ENCODE measurements at places on chromosomes 2 and 18. TPM values are rescaled to one million over a fixed set of nuclear protein-coding genes. Genes with fewer than 3 reads are reported as not detected.

The C2orf80 gene
- total RNA-seq, result not detected

The ZNF385B gene
- total RNA-seq, result not detected

The IKZF2 gene
- total RNA-seq, result 13.0 TPM

GRCh38 chr2:13682540-13683272, 949.8 kb upstream of the LRATD1 start:
- DNase-seq, result no peak

- no peak for DNase-seq
Observed at GRCh38 chr2:216343221-216343980, 28.9 kb downstream of the MARCHF4 start.

DNA sequence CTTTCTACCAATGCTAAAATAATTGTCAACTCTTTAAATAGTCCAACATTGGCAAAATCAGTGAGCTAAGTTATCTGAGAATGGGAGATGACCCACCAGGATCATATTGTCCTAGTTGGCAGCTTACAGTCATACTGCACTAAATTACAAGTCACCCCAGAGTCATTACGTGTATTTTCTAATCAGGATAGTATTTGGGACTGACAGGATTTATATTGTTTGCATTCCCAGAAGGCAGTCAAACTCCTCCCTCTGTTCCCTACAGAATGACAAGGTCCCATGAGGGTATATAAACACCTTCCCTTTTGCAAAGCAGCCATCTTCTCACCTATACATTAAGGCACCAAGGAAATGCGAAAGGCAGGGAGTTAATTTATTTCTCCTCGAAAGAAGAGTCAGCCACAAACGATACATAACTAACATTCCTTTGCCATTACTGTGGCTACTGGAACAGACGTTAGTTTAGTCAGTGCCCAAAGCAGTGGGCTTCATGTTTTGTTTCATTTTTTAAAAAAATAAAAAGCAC, 125.3 kb downstream of the ANTXR1 start:
- no peak for DNase-seq

DNA sequence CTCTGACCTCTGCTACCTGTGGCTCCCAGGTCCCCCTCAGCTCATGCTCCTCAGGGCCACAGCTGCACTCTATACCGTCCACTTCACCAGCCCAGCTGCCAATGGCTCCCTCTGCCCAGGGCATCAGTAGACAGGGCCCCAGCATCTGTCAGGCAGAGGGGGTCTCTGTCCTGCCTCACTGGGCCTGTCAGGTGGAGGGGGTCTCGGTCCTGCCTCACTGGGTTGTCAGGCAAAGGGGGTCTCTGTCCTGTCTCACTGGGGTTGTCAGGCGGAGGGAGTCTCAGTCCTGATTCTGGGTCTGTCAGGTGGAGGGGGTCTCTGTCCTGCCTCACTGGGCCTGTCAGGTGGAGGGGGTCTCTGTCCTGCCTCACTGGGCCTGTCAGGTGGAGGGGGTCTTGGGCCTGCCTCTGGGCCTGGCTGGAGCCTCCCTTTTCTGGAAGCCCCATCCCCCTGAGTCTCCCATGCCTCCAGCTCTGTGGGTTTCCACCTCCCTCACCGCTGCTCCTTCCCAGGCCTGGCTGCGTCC, 19.9 kb downstream of the SNORC start:
- no peak for DNase-seq

Data from activated naive CD8-positive, alpha-beta T cell treated with anti-CD3 and anti-CD28 coated beads for 36 hours (primary cell).